Cardiac fibroblast (primary cell): ENCODE measurements at places on chromosomes 13 and 19.
A peak's percentile ranks its signal among the peaks of the same experiment; 100 is the strongest.

DNA sequence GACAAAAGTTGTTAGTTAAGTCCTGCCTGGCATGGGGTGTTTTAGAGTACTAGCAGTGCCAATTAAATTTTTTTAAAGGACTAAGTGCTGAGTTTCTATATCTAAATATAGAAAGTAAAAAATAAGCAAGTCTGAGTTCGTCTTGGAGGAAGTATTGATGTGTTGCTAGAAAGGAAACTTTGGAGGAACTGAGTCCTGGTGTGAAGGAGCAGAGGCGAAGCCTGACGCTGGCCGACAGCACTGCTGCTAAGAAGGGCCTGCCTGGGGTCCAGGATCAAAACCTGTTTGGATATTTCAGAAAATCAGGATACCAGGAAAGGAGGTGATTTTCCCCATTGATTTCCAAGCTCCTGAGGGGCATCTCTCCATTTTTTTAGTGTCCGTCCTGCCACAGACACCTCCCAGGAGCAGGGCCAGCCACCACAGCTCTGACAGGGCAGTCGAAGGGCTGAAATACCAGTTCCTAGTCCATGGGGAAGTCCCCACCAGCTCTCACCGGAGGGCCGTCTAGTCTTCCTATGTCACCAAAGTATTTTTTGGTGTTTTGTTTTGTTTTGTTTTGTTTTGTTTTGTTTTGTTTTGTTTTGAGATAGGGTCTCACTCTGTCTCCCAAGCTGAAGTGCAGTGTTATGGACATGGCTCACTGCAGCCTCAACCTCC is 38.2 kb upstream of the NPAS1 start:
- DNase-seq = no peak

GRCh38 chr13:106573868-106574267 is 5.9 kb upstream of the ARGLU1 start:
- DNase-seq = peak; percentile 65

DNA sequence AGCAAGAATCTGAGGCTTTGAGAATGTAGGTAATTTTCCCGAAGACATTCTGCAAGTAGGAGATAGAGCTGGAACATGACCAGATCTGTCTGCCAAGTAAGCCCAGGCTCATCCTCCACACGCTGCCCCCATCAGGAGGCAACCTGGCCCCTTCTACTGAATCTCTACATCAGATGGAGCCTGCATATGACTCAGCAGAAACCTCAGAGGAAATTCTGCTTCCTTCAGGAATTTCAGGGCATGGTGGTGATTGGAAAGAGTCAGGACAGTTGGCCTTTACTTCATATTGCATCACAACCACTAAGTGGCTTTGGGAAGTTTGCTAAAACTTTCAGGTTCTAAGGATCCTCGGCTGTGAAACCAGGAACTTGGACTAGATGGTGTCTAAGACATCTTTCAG is 85.2 kb downstream of the LRRC63 start:
- DNase-seq = peak; percentile 83

- DNase-seq = peak; percentile 49
Measured at GRCh38 chr13:98299966-98300350, 122.9 kb upstream of the RNF113B start.

DNA sequence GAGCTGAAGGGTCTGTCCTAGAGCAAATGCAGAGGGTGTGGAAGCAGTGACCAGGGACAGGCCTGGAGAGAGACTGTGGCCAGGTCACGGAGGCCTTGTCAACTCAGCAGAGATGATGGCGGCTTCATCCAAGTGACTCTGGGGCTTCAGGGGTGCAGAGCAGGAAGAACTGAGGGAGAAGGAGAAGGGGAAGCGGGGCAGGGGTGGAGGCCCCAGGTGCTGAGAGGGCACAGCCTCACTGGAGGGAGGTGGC is 299.1 kb downstream of the ZNF536 start:
- no peak for DNase-seq

GRCh38 chr13:26585136-26585535 is 27.7 kb downstream of the WASF3 start:
- no peak for DNase-seq

DNA sequence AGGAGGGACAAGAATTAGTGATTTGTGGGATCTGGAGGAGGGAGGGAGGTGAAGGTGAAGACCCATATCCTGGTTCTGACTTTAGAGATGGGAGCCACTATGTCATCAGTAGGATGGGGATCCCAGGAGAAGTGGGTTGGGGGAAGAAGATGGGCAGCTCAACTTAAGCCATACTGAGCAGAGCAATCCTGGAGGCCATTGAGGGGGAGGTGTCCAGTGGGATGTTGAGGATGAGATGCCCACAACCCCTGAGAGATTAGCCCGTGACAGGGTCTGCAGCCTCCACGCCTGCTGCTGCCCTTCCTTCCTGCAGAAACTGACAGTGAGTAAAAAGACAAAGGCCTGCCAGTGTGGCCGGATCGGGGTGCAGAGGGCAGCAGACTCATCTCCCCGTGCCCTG is 11.2 kb upstream of the SIGLEC6 start:
- DNase-seq = no peak

GRCh38 chr13:48969685-48970084 is 6.0 kb upstream of the FNDC3A start:
- no peak for DNase-seq

GRCh38 chr19:20481736-20482135 is 83.8 kb downstream of the ZNF737 start:
- DNase-seq = no peak

- DNase-seq = no peak
Measured at GRCh38 chr13:27504128-27504867, 53.9 kb upstream of the MTIF3 start.

- no peak for DNase-seq
Measured at GRCh38 chr19:13887018-13887436, 10.1 kb downstream of the NANOS3 start.

DNA sequence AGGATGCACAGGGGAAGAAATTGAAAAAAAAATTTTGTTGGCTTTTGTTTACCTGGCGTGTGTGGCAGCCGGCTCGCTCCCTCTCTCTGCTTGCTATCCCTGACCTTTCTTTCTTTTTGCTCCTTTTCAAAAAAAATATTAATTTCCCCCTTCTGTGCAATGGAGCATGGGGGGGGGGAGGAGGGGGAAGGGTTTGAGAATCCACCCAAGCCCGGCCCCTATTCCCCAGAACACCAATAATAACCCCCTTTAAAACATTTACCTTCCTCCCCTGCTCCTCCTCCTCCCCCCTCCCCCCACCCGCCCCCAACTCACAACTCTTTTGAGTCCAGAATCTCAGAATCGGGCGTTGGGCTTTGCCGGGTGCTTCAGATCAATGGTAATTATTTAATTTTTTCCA is 28.4 kb downstream of the NFIX start:
- no peak for DNase-seq

GRCh38 chr13:97279913-97280312 is 57.8 kb downstream of the MBNL2 start:
- peak; percentile 38 for DNase-seq

- DNase-seq = no peak
Measured at GRCh38 chr13:81726037-81726726, 1385.3 kb upstream of the SPRY2 start.

DNA sequence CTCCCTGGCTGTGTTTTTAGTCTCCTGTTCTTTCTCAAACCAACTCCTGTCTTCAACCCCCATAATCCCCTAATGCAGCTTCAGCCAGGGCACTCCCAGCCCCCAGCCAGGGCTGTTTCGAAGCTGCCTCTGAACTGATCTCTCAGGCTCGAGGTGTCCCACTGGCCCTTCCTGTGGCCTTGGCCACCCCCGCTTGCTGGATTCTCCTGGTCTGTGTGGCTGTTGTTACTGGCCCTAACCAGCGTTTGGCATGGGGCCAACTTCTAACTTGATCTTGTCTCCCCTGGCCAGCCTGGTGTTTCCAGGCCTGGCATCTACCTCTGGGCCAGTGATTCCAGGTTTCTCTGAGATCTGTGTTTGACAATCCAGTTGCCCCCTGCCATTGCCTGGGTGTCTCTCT is 11.0 kb downstream of the XAB2 start:
- no peak for DNase-seq

GRCh38 chr13:23161481-23161825 is 19.3 kb upstream of the SGCG start:
- DNase-seq = no peak

GRCh38 chr19:7504684-7505083 is 11.2 kb upstream of the ZNF358 start:
- DNase-seq = no peak

- peak; percentile 69 for DNase-seq
Measured at GRCh38 chr19:55173714-55174409, 6.2 kb downstream of the SYT5 start.

DNA sequence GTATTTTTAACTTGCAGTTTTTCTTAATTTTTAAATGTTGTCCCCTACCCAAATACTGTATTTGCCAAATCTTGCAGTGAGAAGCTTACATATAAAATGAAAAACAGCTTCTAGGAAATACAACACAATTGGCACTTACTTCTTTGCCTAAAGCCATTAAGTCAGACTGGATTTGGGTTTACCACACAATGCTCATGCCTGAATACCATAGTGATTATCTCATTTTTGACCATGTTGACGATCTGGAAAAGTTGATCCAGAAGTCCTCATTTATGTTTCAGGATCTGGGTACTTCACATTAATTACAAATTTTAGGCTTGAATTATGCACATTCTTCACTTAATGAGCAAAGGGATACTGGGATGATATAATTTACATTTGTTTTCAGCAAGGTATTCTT is 2.4 kb downstream of the RNF6 start:
- no peak for DNase-seq

GRCh38 chr19:51749979-51750378 is 1.7 kb downstream of the FPR1 start:
- peak; percentile 74 for DNase-seq
